ENCODE measurements at places on chromosomes 4 and X.

DNA sequence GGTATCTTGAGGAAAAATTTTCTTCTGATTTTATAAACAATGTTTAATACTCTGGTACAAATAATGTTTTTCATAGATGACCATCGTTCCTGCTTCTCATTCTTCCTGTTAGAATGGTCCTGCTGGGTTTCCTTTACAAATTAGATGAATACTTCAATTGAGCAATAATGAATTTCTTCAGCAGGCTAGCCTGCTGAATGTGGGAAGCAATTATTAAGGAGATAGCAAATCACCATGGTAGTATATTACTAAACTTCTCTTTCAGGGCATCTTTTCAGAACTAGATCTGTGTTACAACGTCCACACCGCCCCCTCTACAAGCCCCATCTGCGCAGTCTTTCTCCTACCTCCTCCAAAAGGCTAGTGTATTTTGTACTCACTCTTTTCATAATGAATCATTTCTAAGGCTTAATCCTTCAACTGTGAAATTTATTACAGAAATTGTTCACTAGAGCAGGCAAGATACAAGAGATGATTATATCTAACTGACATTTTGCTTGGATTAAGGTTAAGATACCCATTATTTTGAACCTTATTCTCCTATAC lies 38.4 kb downstream of the GPRIN3 start:
- DNase-seq = no peak

DNA sequence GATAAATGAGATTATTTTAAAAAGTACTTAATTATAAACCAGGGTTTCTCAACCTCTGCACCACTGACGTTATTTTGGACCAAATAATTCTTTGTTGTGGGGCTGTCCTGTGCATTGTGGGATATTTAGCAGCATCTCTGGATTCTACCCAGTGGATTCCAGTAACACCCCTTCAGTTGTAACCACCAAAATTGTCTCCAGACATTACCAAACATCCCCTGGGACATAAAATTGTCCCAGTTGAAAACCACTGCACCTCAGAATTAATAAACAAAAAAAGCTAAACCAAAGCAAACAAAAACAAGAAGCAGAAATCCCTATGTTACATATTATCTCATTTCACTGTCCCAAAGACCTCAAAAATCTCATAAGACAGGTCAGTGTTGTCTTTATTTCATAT lies 54.2 kb upstream of the GIMD1 start:
- DNase-seq = no peak

GRCh38 chrX:1325515-1326116 lies 11.0 kb upstream of the IL3RA start:
- no peak for DNase-seq

GRCh38 chrX:64186974-64187761 lies 18.3 kb downstream of the AMER1 start:
- no peak for DNase-seq

- DNase-seq = no peak
Measured at GRCh38 chr4:173434231-173434630, 35.3 kb upstream of the SCRG1 start.

- DNase-seq = peak; percentile 57
Measured at GRCh38 chrX:1481636-1482529, 29.2 kb upstream of the ASMTL start.

- no peak for DNase-seq
Measured at GRCh38 chr4:168109527-168109926, 17.2 kb downstream of the ANXA10 start.

DNA sequence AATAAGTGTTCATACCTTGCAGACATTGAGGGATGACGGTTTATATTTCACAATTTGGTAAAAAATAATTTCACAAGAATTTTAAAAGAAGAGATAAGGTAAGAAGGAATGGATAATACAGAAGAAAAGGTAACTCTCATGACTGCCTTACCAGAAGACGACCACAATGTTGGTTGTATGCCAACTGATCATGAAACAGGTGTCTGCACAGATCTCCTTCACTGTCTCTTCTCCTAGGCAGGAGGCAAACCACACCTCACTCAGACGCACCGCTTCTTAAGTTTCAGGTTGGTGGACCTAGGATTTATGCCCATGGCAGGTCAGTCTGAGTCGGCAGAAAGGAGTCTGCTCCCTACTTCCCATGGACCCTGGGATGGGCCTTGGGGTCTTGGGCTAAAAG lies 177.2 kb downstream of the VSIG4 start:
- DNase-seq = no peak

DNA sequence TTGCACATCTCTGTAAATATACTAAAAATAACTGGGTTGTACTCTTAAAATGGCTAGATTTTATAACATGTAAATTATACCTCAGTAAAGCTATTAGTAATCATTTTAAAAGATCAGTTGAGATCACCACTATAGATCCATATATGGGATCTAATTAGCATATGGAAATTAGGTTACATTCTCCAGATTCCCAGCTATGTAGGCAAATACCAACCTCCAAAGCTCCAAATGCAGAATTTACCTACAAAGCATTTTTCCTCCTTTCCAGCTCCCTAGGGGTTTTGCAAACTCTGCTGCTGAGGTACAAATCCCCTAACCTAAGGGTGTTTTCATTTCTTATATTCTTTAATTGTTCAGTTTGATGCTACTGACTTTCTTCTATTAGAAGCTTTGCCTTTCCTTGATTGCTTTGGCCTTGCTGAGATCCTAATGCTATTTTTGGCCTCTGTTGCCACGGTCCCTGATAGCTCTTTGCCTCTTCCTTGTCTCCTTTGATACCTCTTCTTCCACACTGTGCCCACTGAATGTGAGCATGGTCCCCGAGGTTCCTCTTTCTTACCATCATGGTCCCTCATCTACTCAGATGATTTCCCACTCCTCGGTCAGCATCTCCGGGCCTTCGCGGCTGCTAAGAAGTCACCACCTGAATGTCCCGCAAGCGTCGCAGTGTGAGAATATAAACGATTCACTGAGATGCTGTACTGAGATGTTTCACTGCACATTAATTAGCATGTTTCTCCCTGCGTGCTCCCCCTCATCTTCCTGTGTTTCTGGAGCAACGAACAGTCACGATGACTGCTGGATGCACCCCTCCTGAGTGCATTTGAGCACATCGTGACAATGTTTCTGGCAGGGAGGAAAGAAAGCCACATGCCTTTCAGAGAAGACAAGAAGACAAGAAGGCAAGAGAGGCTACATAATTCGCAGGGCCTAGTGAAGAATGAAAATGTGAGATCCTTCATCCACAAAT lies 23.8 kb downstream of the ENPP6 start:
- DNase-seq = no peak

Data from AG08396 (cell line).